Stimulated activated CD4-positive, alpha-beta T cell treated with anti-CD3 and anti-CD28 coated beads, Interleukin-15, amount 100 ng/mL, for 1 hour (primary cell): ENCODE measurements at places on chromosomes 5 and 9.

DNA sequence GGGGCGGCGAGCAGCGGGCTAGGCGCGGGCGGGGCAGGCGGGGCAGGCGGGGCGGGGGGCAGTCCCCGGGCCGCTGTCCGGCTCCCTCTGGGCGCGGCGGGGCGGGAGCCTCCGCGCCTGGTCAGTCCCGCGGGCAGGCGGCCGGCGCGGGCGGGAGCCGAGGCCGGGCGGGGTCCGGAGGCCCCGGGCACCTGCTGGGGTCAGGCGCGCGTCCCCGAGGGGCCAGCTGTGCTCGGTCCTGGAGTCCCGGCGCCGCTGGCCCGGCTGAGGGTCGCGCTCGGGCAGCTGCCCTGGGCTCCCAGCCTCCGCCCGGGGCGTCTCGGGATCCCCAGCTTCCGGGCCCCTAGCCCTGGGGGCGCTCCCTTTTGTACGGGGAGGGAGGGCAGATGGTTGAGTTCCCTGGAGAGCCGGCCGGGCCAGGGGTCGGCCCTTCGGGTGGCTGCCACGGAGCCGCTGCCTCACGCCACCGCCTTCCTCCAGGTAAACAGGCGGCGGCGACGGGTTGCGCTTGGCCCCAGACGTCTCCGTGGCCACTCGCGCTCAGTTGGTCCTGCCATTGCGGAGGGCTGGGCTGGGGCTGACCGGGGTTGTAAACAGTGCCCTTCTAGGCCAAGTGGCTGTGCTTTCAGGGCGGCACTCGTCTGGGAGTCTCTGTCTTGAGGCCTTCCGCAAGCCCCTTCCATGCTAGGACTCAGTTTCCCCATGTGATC, 473 bp downstream of the ZBTB34 start:
- DNase-seq: peak; percentile 1

- DNase-seq: no peak
These were observed 2.2 kb downstream of the COL23A1 start for GRCh38 chr5:178587763-178588611.

DNA sequence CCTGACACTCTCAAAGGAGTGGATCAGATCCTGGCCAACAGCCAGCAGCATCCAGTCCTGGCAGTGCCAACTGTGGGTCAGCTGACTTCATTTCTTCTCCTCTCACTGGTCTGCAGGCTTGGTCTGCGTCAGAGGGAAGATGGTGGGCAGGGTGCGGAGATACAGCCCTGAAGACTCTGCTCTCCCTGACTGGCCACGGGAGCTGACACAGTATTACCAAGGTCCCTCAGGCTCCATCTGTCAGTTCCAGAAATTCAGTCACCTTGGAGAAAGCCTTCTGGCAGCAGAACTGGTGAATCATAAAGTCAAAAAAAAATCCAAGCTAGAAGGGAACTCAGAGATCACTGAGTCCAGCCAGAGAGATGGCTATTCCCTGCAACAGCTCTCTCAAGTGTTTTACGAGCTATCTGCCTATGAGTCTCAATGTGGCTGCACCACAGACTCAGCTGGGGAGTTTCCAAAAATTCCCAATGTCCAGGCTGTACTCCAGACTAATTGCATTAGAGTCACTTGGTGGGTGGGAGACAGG, 27.9 kb downstream of the C1QTNF2 start:
- DNase-seq: no peak

DNA sequence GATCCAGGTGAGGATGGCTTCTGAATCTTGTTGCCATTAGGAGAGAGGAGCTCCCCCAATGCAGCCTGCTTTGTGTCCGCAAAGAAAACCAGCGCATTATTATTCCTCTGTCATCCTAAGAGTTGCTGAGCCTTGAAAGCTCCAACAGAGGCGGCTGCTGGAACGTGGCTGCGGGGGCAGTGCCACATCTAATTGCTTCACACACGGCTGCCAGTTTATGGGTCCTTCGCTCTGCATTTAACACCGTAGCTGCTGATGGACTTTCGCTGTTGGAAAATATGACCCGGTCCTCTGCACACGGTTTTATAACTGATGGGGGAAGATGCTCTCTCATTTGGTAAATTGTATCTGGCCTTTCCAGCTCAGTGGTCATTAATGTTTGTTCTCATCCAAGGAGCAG, 38.0 kb downstream of the ZNF622 start:
- DNase-seq: no peak

GRCh38 chr9:134485653-134486052, 155.9 kb upstream of the COL5A1 start:
- DNase-seq: no peak

- DNase-seq: no peak
These were observed 387.7 kb upstream of the IRX4 start for GRCh38 chr5:2270467-2270866.

- DNase-seq: no peak
These were observed 374.4 kb upstream of the SGCD start for GRCh38 chr5:155952486-155953089.

GRCh38 chr9:38112049-38112448, 43.0 kb upstream of the SHB start:
- no peak for DNase-seq

DNA sequence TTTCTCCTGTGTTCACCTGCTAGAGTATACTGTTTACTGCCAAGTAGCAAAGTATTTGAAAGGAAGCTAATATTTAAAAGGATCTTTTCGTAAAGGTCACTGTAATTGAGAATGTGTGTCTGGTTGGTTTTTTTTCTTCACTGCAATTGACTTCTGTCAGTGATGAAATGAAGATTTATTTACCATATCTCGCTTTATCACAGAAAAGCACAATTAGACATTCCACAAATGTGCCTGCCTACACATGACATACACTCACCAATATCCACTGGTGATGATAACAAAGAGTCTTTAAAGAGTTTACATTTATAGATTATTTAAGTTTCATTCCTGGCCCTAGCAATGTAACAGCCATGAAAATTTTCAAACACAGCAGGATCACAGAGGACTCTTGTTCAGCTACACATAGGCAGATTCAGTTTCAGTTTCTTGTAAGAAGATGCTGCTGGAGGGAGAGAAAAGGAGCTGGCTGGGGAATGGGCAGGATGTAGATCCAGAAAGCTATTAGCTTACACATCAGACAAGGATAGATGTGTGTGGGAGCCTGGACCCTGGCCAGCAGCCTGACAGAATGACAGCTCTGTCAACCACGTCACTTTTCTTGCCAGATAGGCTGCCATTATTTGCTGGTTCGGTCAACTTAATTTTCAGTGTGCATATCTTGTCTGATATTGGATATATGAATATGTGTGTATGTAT, 104.0 kb downstream of the GDNF start:
- no peak for DNase-seq

GRCh38 chr9:17994695-17995425, 416.0 kb downstream of the SH3GL2 start:
- DNase-seq: no peak

- DNase-seq: no peak
These were observed 615.5 kb downstream of the TLE1 start for GRCh38 chr9:81073821-81074220.

DNA sequence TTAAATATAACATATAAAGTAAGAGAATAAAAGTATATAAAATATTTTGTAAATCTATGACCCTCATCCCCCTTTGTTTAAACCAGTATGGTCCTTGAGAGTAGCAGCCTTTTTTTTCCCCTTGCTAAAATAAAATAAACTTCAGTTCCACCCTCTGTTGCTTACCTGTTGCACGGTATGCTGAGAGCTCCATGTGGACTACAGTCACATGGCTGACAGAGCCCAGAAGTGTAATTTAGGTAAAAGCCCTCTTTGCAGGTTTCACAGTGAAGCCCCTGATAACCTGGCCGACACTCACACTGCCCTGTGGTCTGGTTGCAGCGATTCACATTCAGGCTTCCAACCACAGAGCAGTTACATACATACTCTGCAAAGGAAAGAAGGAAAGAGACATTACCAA, 55.1 kb downstream of the MEGF9 start:
- no peak for DNase-seq

DNA sequence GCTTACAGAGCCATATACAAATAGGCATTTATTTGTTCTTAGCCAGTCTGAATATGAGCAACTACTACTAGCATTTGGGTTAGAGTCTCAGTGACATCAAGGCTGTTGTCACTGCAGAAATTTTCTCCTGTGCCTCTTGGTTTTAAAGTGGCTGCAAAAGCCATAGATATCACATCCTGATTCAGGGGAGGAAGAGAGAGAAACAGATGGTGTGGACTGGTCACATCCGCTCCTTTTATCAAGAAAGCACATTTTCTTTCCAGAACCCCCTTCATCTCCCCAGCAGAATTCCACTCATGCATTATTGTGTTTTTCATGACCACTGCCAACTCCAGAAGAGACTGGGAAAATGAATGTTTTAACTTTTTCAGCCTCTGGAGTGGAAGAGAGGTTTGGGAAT, 69.8 kb downstream of the PTTG1 start:
- DNase-seq: no peak

GRCh38 chr9:68507130-68507805, 33.4 kb downstream of the TMEM252 start:
- no peak for DNase-seq

GRCh38 chr5:88756953-88757352, 126.0 kb downstream of the MEF2C start:
- DNase-seq: no peak

DNA sequence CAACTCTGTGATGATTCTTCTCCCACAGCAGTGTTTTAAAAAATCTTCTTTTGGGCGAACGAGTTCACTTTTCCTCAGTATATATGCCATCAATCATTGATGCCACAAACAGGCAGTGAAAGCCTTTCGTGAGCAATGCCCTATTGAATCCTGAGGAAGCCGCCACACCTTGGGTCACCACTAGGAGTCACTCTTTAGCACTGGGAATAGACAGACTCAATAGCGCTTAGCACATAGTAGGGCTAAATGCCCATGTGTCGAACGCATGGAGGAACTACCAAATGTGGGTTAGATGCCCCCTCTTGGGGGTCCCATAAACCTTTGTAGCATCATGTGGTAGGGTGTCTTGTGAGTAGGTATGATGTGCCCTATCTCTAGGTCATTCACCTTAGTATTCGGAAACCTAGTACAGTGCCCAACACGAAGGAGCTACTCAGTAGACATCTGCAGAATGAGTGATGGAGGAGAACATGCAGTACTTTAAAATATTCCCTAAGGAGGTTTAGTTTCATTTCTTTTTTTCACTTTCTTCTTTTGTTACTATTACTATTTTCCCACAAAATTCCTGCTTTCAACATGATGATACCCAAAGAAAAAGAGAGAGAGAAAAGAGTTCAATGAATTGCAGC, 603.7 kb downstream of the BNC2 start:
- DNase-seq: no peak

DNA sequence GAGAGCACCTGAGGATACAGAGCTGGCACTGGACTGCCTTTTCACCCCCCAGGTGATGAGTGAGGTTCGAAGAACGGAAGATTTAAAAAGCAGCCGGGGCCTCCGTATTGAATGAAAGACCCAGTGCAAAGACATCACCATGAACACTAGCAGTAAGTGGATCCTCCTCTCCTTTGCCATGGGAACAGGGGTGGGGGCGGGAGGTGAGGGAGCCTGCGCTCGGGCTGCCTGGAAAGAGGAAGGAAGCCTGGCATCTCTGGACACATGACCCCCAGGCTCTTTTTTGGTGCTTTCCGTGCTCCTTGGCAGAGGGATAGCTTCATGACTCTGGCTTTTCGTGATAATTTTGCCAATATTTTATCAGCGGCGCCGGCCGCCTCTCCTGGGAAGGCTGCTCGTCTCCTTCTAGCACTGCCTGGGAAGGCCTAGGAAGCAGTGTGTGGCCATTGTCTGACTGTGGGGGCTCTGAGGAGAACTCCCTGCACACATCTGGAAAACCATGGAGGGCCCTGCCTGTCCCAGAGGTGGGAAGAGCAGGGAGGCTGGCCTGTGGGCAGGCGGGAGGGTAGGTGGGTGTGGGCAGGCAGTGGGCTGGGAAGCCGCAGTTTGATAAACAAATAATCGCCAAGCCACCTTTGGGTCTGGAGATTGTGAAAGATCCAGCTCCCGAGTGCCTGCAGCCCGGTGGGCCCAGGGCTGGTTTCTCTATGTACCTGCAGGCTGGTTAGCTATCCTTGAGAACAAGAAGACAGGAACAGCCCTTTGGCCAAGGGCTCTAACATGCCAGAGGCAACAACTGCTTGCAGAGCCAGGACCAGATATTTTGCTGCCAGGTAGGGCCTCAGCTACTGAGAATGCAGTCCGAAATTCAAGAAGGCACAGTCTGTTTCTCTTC, 911 bp downstream of the ABLIM3 start:
- no peak for DNase-seq

- DNase-seq: no peak
These were observed 53.1 kb upstream of the RASEF start for GRCh38 chr9:83116026-83116425.

GRCh38 chr5:147661541-147661940, 121.0 kb downstream of the JAKMIP2 start:
- no peak for DNase-seq

GRCh38 chr5:139653616-139654015, 5.5 kb downstream of the CXXC5 start:
- no peak for DNase-seq

DNA sequence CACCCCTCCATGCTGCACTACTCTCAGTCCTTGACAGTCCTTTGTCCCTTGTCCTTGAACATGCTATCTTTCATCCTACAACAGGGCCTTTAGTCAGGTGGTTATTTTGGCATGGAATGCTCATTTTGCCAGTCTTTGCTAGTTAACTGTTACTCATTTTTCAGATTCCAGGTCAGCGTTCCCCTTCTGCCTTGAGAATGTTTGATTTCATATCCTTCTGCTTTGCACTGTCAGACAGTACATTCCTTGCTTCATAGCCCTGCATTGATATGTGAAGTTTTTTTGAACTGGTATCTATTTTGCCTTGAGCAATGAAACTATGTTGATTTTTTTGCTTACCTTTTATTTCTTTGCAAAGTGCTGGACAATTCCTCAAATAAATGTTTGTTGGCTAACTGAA, 638.2 kb upstream of the SEMA6A start:
- no peak for DNase-seq

DNA sequence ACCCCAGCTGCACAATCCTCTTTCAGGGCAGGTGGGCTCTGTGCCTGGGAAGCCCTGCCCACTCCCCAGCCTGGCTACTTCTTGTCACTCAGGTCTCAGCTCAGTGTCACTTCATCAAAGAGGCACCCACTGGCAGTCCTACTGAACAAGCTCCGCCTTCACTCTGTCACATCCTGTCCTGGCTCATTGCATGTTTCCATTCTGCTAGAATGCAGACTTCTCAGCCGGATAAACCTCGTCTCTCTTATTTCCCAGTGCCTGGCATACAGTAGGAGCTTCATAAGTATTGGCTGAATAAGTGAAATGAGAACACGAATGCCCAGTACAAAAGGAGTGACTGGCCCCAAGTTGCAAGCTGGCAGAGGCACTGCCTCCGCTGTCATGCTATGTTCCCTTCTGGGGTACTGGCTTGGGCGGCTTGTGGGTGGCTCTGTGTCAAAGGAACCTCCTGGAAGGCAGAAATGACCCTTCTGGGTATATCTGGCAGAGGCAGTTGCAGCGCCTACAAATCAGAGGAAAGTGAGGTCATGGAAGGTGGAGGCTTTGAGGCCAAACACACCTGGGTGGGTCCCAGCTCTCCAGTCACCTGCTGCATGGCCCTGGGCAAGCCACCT, 98.3 kb upstream of the PHYKPL start:
- no peak for DNase-seq

- no peak for DNase-seq
These were observed 51.3 kb downstream of the SAXO1 start for GRCh38 chr9:18981476-18982261.

GRCh38 chr9:110355911-110356310, 18.2 kb upstream of the TXNDC8 start:
- DNase-seq: no peak
